ENCODE measurements at places on chromosomes 12 and 14.

DNA sequence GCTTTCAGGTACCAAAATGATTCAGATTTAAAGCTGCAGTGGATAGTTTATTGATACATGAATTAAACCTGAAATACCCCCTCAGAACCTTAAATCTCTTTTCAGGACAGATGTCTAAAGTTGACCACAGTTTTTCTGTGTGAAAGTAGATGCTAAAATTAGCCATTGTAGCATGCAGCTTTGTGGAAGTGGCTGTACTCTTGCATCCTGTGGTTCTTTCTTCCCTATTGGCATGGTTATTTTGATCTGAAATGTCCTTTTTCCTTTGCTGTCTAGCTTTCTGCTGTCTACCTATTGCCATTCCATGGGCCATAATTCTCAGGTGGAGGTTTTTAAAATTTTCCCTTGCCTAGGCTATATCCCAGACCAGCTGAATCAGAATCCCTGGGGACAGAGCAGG is 455.6 kb downstream of the ZFP36L1 start:
- DNase-seq: no peak

- DNase-seq: no peak
Observed at GRCh38 chr14:50432131-50432530, 35.5 kb upstream of the CDKL1 start.

DNA sequence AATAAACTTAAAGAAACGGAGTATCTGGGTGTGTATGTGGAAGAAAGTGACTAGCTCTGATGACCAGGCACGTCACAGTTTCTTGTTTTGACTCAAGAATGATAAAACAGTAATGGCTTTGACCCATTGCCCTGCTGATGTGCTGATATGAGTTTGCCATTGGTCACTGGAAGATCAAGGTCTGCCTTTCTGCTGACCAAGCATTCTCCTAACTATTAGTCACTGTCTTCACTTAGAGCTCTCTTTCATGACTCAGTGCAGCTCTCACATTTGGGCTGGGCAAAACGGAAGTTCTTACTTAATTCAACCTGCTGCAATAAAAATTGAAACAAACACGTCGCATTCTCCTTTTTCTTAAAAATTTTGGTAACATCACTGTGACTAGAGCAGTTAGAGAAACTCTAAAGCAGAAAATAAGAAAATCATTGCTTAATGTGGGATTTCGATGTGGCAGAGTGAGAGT is 366.7 kb downstream of the BTG1 start:
- peak; percentile 56 for DNase-seq

- no peak for DNase-seq
Observed at GRCh38 chr12:124964251-124964650, 24.7 kb downstream of the DHX37 start.

DNA sequence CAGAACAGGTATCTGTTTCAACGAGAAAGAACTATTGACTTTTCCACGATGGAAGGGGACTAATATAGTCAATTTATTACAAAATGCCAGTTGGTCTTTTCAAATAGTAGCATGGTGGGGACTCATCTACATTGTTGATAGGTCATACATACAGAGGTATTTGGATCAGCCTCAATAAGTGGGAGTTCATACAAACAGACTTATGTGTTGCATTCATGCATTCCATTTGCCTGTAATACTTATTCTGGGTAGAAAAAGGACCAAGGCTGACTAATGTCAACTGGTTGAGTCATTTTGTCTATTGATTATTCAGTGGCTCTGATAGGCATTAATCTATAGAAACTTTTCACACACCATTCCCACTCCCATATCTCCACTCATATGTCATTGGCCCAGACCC is 41.5 kb upstream of the GLIPR1 start:
- DNase-seq: no peak

DNA sequence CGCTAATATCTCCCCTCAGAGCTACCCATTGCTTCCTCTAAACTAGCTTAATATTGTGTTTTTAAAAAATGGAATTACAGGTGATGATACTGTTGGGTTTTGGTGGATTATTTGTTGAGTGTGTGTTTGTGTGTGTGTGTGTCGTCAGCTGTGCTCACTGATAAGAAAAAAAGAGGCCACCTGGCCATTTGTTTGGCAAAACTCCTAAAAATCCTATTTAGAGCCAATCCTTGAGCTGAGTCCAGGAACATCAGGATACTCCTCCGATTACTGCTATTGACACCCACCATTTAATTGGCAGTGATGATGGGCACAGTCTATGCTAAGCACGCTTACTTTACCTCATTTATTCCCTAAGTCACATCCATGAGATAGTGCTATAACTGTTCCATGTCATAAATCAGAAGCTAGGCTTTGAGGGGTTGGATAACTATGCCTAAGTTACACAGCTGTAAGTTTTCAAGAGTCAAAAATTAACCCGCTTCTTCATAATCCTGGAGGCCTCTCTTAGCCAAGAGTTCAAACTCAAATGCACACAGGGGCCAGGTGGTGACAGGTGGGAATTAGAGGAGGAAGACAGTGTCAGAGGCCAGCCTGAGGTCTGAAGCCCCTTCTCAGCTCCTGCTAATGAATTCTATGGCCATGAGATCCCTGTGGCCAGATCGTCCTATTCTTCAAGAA is 1026.6 kb upstream of the TMEM132C start:
- no peak for DNase-seq

- no peak for DNase-seq
Observed at GRCh38 chr14:103302966-103303365, 31.1 kb upstream of the EIF5 start.

DNA sequence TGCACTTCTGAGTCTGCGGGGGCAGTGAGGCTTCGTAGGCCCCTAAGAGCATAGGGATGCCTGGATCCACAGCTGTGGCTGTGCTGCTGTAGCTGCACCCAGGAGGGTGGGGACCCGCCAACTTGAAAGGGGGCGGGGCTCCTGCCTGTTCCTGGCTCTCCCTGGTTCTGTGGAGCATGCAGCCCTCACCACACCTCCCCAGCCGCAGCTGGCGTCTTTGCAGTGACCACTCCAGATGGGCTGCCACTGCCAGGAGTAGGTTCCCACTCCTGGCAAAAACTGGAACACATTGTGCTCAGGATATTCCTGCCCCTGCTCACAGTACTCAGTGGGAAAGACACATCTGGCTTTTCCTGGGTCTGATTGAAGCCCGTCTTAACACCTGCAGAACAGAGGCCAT is 35.8 kb downstream of the TIMELESS start:
- DNase-seq: no peak

- no peak for DNase-seq
Observed at GRCh38 chr12:90335566-90335965, 619.4 kb downstream of the CCER1 start.

DNA sequence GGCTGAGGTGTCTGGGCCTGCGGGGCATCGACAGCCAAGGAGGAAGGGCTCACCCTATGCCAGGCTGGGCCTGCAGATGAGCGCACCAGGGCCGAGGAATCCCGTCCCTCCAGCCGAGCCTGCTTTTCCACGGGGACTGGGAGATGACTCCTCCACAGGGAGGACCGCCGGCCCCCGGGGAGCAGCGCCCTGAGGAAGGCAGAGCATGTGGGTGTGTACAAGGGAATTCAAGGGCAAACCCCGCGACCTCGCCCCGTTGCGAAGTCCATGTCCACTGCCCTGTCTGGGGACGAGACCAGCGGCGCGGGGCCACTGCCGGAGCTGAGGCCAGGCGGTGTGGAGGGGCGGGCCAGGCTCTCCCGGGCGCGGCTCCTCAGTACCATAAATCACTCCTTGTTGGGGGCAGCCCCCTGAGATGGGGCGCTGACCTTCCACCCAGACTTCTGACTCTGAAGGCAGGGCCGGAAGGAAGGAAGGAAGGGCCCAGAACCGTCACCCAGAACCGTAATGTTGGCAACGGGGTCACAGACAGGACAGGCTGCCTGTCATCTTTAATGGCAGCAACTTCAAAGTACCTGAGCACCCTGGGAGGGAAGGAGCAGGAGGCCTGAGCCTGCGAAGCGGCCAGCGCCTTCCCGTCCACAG is 52.5 kb downstream of the RNF34 start:
- DNase-seq: no peak

GRCh38 chr12:51323966-51324895 is at the start of gene BIN2:
Gene BIN2 (minus strand): TSS chr12:51324174. CDS start chr12:51324102, 72 bp downstream.
- DNase-seq: peak; percentile 91
